ENCODE measurements at places on chromosomes 7 and 10.

- DNase-seq: no peak
These were observed 226.1 kb downstream of the XPNPEP1 start for GRCh38 chr10:109696981-109697775.

DNA sequence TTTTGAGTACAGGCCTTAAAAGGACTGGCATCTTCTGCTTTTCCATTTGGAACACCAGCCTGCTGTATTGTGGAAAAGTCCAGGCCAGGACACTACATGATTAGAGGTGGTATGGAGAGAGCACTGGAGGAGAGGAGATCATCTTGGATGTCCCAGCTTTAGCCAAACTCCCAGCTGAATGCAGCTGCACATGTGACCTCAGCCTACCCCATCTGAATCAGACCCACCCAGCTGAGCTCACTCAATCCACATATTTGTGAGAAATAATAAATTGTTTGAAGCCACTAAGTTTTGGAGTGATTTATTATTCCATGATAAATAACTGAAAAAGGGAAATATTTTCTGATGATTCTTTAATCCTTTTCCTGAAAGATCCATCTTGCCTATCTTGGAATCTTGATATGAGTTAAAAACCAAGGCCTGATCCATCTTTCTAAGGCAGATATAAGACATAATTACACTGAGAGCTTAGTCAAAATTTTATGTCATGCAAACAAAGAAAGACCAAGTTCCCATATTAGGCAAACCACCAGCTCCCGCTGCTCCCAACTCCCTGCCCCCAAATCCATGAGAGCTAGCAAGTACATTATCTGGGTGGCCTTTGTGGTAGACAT is 55.1 kb upstream of the TRIL start:
- DNase-seq: no peak

- DNase-seq: no peak
These were observed 1.9 kb downstream of the COBL start for GRCh38 chr7:51314726-51315125.

DNA sequence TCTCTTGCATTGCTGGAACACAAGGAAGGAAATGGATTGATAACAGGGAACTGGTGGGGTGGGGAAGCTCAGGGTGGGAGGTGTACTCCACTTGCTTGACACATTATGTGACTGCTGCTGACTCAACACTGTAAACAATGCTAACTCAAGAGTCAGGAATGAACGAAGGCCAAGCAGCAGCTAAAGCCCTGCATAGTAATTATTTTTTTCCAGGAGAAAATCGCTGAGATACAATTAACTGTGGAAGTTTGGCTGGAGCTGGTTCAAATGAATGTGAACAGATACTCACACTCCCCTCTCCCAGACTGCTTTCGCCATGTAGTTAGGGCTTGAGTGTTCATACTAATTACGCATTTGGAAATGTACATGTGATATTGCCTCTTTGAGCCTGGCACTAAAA is 170.9 kb upstream of the AOAH start:
- no peak for DNase-seq

DNA sequence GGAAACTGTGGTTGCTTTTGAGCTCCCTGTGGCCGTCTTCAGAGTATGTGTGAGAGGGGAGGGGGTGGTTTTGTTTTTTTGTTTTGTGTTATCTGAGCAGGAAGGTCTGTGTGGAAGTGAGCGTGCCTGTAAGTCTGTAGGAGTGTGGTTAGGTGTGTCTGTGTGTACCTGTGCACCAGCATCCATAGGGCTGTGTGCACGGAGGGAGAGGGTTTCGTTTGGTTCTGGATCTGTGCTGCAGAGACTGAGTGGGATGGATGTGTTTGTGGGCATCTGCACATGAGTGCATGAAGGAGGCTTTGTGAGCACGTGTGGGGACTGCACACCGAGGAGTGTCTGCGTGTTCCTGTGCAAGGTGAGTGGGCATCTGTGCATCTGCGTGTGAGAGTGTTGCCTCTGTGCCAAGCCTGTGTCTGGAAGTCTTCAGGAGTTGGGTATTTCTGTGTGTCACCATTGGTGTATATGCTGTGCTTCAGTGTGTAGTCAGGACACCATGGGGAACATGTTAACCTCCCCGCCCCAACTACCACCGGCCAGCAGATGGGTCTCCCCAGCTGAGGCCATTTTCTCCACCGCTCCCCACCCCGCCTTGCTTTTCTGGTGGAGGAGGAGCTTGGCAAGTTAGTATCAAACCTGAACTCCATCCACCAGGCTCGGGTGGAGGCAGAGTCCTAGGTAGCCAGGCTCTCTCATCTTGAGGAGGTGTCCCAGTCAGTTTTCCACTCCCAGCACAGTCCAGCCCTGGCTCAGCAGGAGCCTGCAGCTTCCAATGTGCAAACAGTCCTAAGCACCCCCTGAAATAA is 7.1 kb upstream of the TLX1 start:
- DNase-seq: no peak

DNA sequence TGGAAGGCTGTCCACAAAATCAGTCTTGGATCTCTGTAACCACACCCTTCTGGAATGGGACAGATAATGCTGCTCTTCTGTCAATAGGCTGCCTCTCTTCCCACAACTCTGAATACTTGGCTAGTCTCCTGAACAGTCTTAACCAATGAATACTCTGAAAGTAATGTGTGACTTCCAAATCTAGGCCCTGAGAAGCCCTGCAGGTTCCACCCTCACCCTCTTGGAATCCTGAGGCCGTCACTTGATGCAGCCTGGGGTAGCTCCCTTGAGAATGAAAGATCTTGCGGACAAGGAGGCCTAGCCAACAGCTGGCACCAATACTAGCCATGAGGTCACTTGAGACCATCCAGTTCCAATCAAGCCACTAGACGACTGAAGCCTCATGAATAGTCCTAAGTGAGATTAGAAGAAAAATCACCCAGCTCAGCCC is 109.2 kb downstream of the ARHGAP12 start:
- DNase-seq: no peak

DNA sequence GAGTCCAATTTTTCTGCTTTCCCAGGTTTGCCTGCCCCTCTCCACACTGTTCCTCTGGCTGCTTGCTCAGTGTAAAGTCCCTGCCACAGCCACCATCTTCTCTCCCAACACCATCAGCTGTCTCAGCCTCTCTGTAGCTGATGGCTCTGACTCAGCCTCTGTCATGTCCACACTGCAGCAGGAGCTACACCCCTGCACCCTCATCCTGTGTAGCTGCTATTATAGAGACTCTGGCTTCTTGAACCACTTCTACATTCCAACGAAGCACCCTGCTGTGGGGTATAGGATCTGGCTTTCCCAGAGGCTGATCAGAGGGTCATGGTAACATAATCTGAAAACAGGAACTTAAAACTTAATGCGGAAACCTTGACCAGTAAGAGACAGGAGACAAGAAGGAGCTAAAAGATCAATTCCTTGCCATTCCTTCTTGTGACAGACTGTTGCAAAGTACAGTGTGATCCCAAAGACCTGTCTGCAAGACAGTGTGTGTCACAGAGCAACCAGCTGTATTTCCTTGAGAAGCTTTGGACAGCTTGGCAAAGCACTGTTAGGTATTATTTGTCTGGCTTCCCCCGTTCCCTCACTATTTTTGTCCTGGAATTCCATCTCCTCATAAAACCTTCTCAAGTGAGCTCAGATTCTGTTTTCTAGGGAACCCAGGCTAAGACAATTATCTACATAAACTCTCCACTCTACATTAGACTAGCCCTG is 42.3 kb downstream of the NRCAM start:
- no peak for DNase-seq

- no peak for DNase-seq
These were observed 219.4 kb upstream of the CELF2 start for GRCh38 chr10:10798102-10798863.

- no peak for DNase-seq
These were observed 10.5 kb downstream of the YME1L1 start for GRCh38 chr10:27143686-27144085.

DNA sequence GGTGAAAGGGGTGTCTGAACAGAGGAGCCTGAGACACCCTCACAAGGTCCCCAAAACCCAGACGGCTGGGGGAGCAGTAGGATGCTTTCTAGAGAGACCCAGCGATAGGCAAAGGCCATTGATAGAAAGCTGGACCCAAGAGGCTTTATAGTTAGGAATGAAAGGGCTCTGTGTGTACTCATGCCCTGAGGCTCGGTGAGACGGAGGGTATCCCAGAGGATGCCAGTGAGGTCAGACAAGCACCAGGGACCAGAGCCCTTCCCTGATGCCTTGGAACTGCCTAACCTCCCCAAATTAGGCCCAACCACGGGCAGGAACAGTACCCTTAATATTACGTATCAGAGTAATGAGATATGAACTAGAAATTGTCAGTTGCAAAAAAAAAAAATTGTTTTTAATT is 48.6 kb upstream of the RTKN2 start:
- DNase-seq: no peak

GRCh38 chr7:83614112-83614511 is 34.8 kb downstream of the SEMA3E start:
- no peak for DNase-seq

- peak; percentile 51 for DNase-seq
These were observed 132.4 kb downstream of the FAM53B start for GRCh38 chr10:124611738-124612137.

DNA sequence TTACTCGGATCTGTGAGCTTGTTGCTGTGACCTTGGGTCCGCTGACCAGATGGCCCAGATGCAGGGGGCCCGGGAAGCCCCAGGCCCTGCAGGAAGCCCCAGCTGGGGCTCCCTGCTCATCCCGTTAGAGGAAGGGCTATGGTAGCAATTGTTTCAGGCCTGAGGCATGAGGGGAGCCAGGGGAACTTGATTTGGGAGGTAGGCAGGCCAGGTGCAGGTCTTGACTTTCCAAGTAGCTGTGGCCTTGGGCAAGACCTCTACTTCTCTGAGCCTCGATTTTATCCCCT is 55.0 kb upstream of the CXCL12 start:
- no peak for DNase-seq

- no peak for DNase-seq
These were observed 50.3 kb downstream of the PALD1 start for GRCh38 chr10:70528741-70529362.

DNA sequence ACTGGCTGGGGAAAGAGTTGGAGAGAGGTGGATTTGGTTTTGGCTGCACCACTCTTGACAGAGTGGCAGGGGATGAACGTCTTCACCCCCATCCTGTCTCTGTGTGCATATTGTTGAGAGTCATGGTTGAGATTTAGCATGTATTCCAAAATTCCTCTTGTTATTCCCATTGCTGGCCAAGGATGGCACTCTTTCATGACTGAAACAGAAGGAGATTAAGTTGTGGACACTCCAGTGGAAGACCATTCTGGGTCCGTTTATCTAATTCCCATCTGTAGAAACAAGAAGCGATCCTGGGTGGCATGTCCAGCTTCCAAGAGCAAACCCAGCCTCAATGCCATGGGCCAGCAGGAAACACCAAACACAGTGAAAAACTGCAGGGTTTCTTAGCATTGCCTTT is 469.0 kb upstream of the IGFBP3 start:
- no peak for DNase-seq

DNA sequence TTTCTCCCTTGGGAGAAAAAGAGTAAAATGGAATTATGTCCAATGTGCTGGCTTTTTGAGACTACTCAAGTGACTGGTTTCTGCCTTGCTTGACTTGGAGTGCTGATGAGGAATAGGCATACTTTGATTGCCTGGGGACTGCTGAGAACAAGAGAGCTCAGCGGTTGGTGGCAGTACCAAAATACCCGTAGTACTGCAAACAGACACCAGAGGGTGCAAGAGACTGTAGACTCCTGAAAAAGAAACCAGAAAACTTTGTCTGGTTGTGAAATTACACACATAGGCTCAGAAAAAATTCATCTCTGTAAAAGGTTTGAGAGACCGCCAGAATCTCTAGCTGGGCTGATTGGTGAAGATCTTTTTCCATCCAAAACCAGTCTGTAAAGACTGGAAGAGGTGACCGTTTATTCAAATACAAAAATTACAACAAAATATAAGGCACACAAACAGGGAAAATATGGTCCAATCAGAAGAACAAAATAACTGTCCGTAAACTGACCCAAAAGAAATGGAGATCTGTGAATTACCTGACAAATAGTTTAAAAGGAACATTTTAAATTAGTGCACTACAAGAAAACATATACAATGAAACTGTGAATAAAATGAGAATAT is 18.5 kb downstream of the BICC1 start:
- peak; percentile 25 for DNase-seq

DNA sequence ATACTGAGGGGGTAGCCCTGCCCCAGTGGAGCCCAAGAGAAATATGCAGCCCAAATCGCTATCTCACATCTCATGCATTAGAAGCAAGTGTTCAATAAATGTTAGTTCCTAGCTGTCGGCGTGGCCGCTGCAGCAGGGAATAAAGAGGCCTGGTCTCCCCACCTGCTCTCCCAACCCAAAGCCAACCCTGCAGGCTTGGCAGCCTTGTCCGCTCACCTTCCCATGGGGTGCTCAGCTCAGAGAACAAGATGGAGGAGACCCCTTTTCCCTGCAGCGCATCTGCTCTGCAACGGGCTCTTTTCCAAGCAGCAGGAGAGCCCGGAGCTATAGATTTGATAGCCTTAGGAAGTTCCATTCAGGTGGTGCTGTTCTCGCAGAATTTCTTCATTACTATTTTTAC is 12.0 kb upstream of the DOCK1 start:
- no peak for DNase-seq

DNA sequence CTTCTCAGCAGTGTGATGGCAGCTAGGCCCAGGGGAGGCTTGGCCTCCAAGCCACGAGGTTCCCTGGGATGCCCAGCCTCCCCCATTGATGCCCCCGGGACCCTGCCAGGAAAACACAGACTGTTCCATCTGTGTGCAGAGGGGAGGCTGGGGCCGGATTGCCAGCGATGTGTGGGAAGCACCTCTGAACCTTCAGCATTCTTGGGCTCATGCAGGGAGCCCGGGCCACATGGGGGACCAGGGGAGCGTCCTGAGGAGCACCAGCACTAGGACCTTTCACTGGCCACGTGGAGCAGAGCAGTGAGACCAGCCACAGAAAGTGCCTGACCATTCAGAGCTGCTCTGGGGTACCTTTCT is 2.6 kb downstream of the IMPDH1 start:
- no peak for DNase-seq

- no peak for DNase-seq
These were observed 43.3 kb upstream of the LRRN3 start for GRCh38 chr7:111047595-111047994.

GRCh38 chr10:77575271-77576006 is 62.2 kb downstream of the KCNMA1 start:
- DNase-seq: no peak
